ENCODE measurements at places on chromosomes 4 and X. TPM values are rescaled to one million over a fixed set of nuclear protein-coding genes. Genes with fewer than 3 reads are reported as not detected.

Gene MMRN1
- under 0.01 TPM for total RNA-seq

Gene MAGEB1
- total RNA-seq = not detected

Gene ARHGAP24
- 5.5 TPM for total RNA-seq

Gene TMEM150C
- under 0.01 TPM for total RNA-seq

Gene TLR6
- 0.50 TPM for total RNA-seq

Gene RRH
- total RNA-seq = 0.07 TPM

Gene AREG
- 714 TPM for total RNA-seq

Gene OTUD6A
- not detected for total RNA-seq

Gene NXF2
- not detected for total RNA-seq

Gene TNMD
- not detected for total RNA-seq
